ENCODE measurements at places on chromosomes 3 and 15.

- no peak for DNase-seq
These were observed 452.1 kb downstream of the RAP2B start for GRCh38 chr3:153614140-153614539.

DNA sequence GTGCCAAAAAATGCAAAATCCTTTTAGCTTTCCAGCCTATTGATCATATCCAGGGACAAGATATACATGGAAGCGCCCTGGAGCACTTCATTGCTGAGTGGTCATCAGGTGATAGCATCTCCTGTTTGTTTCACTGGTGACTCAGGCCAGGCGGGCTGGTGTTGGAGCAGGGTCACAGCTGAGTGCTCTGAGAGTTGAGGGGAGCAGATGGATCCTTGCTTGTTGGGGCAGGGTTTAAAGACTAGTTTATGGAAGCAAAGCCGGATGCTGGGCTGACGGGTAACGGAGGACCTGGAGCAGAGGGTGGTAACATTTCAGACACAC lies 405.0 kb upstream of the TPM1 start:
- no peak for DNase-seq

GRCh38 chr15:54364961-54365360 lies 386.7 kb downstream of the UNC13C start:
- DNase-seq: no peak

DNA sequence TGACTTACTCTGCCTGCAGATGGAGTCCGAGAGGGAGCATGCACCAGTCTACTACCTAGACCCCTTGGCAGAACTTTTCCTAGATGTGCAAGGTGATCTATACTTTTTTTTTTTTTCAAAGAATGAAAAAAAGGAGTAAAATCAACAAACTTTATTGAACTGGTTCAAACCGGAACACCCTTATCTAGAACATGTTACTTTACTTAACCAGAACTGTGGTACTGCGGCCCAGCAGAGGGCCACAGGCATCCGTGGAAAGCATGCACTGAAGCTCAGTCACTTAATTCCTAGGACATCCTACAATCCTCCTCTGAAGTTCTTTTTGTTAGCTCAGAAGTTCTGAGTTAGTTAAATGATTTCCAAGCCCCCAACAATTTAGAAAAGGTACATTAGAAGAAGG lies 21.6 kb downstream of the CHAC1 start:
- no peak for DNase-seq

DNA sequence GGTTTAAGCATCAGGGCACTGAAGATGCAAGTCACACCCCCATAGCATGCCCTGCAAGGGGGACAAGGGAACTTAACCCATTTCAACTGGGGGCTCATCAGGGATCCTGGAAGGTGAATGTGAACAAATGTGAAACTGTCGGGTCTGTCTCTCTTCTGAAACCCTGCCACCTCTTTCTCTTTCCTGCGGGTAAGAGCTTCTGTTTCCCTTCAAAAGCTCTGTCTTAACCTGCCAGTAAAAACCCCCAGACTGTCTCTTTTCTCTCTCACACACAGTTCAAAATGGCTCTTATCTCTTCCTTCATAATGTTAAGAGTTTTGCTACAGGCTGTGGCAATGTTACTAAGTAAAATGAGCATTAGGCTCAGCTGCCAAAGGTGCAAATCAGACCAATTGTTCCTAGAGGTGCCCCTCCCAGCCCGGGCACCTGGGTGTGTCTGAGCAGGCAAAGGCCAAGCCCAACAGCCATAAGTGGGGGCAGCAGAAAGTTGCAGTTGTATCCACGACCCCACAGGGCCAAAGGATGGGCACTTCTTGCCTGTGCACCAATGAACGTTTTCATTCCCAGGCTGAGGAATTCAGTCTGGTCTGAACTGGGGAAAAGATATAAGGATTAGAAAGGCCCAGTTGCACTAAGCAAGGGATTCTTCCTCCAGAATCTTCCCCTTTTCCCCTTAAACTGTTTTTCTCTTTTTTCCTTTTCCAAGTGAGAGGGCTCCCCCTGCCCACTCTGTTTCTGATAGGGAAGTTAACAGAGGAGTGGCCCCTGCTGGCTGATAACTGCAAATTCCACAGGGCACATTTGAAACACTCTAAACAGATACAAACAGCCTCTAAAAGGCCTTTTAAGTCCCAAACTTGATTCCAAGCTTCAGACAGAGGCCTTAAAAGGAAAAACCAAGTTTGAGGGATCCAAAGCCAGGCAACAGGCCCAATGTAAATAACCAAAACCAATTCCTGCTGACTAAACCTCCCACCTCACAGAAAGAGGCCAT lies 113.8 kb upstream of the EPHA6 start:
- no peak for DNase-seq

- DNase-seq: no peak
These were observed 122.9 kb downstream of the RFTN1 start for GRCh38 chr3:16390581-16390980.

DNA sequence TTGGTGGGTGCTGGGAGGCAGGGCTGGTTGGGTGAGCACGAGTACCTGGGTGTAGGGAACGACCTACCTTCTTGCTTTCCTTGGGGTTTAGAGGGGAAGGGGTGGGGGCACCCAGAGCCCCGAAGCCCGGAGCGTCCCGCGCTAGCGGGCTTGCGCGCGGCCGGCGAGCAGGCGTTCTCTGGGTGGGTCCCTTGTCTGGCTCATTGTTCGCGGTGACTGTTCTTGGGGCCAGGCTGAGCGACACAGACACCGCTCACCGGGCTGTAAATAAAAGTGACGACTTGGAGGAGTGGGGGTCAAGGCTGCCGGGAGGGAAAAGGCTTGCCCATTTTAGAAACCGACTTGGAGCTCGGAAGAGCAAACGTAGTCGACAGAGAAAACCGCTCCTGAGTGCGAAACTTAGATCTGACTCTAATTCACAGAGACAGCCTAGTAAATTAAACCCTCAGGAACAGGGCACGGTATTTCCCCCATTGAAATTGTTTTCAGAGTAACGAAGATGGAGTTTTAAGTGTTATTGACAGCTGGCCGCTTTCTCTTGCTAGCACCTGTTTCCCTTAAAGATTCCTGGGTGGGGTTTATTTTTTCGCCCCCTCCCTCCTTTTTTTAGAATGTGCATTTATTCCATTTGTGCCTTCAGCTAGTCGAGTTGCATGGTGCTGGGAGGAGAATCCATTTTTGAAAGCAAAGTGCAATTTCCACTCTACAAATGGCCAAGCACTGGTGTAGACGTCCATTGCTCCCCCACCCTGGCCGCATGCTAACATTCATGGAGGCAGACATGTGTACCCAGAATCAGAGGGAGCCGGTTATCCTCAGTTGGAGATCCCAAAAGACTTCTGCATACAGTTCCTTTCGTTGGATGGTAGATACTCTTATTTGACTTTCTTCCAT lies 532.1 kb upstream of the SEMA6D start:
- DNase-seq: peak; percentile 1

All from stimulated activated CD4-positive, alpha-beta T cell treated with anti-CD3 and anti-CD28 coated beads, Interleukin-2, amount 100 ng/mL, for 24 hours (primary cell).